H9 (cell line): ENCODE measurements at places on chromosomes 5 and 9.

GRCh38 chr9:138072161-138072842 lies 194.7 kb downstream of the CACNA1B start:
- peaks cover 3% of the 10 kb centered on the region; the same call in 1 of the 2 replicates for H3K4me1 ChIP-seq
- peaks cover 2% of the 10 kb centered on the region; the same call in 1 of the 3 replicates for H3K36me3 ChIP-seq
- no peak overlapping the region for H3K4me3 ChIP-seq
- H3K27ac ChIP-seq = no peak overlapping the region
- H3K27me3 ChIP-seq = no peaks in the 10 kb centered on the region

- no peaks in the 10 kb centered on the region for H3K27me3 ChIP-seq
- DNase-seq = no peak
- H3K27ac ChIP-seq = no peak within 1 kb of the TSS
- no peak within 1 kb of the TSS for H3K4me3 ChIP-seq
These were observed at the start of gene MUSK for GRCh38 chr9:110668570-110669167. Gene MUSK (plus strand): TSS chr9:110668791. CDS start chr9:110668905, 114 bp downstream.

- no peak for DNase-seq
- H3K4me3 ChIP-seq = no peak overlapping the region
- no peaks in the 10 kb centered on the region for H3K27me3 ChIP-seq
- H3K27ac ChIP-seq = no peak overlapping the region
These were observed 178.7 kb upstream of the FBXL17 start for GRCh38 chr5:108560581-108560980.

GRCh38 chr9:127047971-127048370 lies 74.5 kb downstream of the ANGPTL2 start:
- no peak for DNase-seq
- no peak overlapping the region for H3K27ac ChIP-seq
- H3K36me3 ChIP-seq = no peaks in the 10 kb centered on the region
- no peaks in the 10 kb centered on the region for H3K4me1 ChIP-seq

DNA sequence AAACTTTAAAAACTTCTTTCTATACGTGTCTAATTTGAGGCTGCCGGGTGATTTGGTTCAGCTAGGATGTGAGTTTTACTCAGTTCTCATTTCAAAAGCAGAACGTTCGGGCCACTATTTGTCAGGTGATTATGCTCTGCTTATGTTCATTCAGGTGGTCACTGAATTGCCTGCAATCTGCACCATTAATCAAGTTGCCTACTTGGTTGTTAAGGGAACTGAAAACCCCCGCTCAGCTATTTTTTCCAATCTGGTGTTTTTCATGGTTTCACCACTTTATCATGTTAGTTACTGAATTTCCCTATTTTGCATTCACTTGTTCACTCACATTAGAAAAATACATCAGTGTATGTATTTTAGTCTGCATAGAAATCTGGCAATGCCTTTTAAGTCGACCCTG lies 523.0 kb downstream of the CSNK1G3 start:
- no peaks in the 10 kb centered on the region for H3K36me3 ChIP-seq
- no peaks in the 10 kb centered on the region; the same call in 1 of the 2 replicates for H3K4me1 ChIP-seq
- DNase-seq = no peak
- H3K27ac ChIP-seq = no peak overlapping the region
- H3K27me3 ChIP-seq = no peaks in the 10 kb centered on the region

- H3K4me1 ChIP-seq = no peaks in the 10 kb centered on the region
- H3K27ac ChIP-seq = no peak overlapping the region
- H3K36me3 ChIP-seq = no peaks in the 10 kb centered on the region
- no peak overlapping the region for H3K4me3 ChIP-seq
These were observed 13.6 kb upstream of the LAMC3 start for GRCh38 chr9:130995086-130996011.

DNA sequence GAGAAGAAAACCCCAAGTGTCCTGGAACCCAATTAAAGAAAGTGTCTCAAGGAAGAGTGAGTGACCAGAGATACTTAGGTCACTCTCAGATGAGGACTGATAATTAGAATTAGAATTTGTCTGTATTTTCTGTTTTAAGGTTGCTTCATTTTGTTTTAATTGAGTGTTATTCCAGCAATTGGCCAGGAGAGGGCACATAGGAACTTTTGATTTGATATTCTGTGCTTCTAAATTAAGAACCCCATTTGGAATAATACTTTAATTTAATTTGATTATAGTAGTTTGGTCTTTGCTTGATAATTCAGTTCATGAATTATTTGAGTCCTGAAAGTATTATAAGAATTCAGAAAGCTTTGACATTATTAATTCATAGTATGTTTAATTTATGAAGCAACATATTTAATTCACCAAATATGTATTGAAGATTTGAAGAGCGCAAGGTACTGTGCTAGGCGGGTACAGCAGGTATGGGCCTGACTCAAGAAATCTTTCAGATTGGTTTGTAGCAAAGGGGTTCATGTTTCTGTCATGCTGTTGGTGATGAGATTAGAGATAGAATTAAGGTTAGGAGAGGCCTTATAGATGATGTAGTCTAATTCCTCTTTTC lies 4.9 kb downstream of the MRPL22 start:
- H3K4me3 ChIP-seq = no peak overlapping the region
- DNase-seq = no peak
- H3K27me3 ChIP-seq = no peaks in the 10 kb centered on the region
- no peaks in the 10 kb centered on the region for H3K4me1 ChIP-seq
- H3K36me3 ChIP-seq = no peaks in the 10 kb centered on the region
- H3K27ac ChIP-seq = no peak overlapping the region

DNA sequence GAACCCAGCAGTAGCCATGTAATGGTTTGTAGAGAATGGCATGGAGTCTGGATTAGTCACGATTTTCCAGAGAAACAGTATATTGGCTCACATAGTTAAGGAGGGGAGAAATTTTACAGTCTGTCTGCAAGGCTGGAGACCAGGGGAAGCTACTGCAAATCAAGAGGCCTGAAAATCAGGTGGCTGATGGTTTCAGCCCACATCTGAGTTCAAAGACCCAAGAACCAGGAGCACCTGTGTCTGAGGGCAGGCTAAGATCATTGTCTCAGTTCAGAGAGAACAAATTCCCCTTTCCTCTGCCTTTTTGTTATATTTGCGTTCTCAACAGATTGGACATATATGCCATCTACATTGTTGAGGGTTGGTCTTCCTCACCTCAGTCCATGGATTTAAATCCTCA lies 207.5 kb upstream of the IRX2 start:
- no peaks in the 10 kb centered on the region for H3K27me3 ChIP-seq
- H3K36me3 ChIP-seq = no peaks in the 10 kb centered on the region; the same call in 2 of the 3 replicates
- H3K4me3 ChIP-seq = no peak overlapping the region
- no peaks in the 10 kb centered on the region for H3K4me1 ChIP-seq

DNA sequence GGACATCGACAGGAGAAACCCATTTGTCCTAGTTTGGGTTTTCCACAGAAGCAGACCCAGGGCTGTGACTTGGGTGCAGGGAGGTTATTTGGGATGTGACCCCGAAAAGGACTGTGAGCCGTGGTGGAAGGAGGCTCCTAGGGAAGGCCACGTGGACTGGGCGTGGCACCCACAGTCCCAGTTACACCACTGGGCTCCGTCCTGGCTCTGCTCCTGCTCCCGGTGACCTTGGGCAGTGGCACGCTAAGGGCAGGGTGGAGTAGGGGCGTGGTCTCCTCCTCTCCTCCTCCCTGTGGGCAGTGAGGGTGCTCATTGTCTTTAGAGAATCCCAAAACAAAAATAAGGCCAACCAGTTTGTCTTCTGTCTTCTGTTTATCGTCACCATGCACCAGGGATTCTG lies 190.1 kb downstream of the GADD45G start:
- DNase-seq = no peak
- no peaks in the 10 kb centered on the region for H3K27me3 ChIP-seq
- no peaks in the 10 kb centered on the region for H3K4me1 ChIP-seq
- no peak overlapping the region for H3K27ac ChIP-seq
- no peak overlapping the region for H3K4me3 ChIP-seq
- H3K36me3 ChIP-seq = no peaks in the 10 kb centered on the region

GRCh38 chr9:78812665-78813064 lies 515.7 kb downstream of the PSAT1 start:
- H3K36me3 ChIP-seq = no peaks in the 10 kb centered on the region
- no peak overlapping the region for H3K4me3 ChIP-seq
- H3K27me3 ChIP-seq = no peaks in the 10 kb centered on the region
- H3K27ac ChIP-seq = no peak overlapping the region

DNA sequence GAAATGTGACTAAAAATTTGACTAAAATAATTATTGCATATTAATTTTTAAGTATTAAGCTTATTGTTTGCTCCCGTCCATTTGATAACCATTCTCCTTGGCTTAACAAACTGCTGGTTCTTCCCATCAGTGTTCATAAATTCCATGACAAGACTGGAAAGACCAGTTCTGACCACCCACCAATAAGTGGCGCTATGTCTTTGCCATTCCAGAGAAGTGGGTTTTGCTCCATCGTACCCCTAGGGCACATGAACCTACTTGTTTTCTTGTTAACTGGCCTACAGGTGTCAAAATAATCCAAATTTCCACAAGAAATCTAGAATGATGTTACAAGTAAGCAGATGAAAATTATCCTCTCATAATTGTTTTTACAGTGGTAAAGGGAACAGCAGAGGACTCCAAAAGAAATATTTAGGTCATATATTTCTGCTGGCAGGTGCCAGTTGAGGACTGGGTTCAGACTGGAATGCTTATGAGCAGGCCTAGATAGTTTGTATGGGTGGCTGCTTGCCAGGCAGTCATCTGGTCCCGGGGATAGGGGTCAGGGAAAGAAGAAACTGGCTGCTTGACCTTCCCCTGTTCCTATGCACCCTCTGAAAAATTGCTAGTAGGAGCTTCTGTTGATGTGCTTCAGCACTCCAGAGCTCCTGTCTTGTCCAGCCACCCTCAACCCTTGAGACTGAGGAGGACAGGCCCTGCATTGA lies 283.1 kb upstream of the ADAMTSL1 start:
- DNase-seq = peak; percentile 29
- H3K4me3 ChIP-seq = no peak overlapping the region
- no peaks in the 10 kb centered on the region for H3K4me1 ChIP-seq
- no peaks in the 10 kb centered on the region for H3K27me3 ChIP-seq

DNA sequence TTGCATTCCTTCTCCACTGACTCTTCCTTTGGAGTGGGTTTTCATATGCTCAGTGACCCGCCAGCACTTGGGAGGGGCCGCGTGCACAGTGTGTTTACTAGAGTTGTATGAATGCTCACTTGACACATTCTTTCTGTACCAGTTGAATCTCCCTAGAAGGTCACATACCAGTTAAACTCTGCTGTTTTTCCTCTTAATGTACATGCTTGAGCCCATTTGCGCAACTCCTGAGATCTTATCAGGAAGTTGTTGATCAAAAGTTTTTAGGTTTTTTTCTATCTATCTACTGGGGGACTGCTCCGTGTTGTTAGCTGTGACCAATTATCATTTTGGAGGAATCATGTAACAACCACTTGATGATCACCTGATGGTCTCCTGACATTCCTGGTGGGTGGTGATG lies 392.7 kb downstream of the CDH9 start:
- no peaks in the 10 kb centered on the region for H3K4me1 ChIP-seq
- DNase-seq = no peak
- no peak overlapping the region for H3K27ac ChIP-seq

DNA sequence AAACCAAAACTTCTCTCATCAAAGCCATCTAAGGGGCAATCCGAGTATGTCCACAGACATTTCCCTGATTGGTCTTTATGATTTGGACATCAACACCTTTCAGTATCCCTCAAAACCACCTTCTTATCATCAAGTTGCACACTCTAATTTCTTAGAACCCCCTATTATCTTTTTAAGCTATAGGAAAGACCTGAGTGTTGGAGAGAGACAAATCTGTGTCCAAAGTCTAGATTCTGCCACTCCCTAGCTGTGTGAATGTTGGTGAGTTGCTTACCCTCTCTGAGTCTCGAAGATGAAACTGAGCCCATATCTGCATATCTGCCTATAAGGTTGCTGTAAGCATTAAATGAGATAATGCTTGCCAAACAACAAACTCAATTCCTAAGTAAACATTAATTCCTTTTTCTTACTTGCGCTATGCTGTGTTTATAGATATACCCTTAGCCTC lies 159.1 kb downstream of the DOCK8 start:
- DNase-seq = no peak
- H3K4me3 ChIP-seq = no peak overlapping the region
- H3K4me1 ChIP-seq = no peaks in the 10 kb centered on the region
- H3K27me3 ChIP-seq = no peaks in the 10 kb centered on the region
- no peak overlapping the region for H3K27ac ChIP-seq

GRCh38 chr9:1604942-1605560 lies 410.1 kb upstream of the SMARCA2 start:
- no peaks in the 10 kb centered on the region for H3K36me3 ChIP-seq
- H3K27me3 ChIP-seq = no peaks in the 10 kb centered on the region
- H3K4me3 ChIP-seq = no peak overlapping the region
- H3K27ac ChIP-seq = no peak overlapping the region

DNA sequence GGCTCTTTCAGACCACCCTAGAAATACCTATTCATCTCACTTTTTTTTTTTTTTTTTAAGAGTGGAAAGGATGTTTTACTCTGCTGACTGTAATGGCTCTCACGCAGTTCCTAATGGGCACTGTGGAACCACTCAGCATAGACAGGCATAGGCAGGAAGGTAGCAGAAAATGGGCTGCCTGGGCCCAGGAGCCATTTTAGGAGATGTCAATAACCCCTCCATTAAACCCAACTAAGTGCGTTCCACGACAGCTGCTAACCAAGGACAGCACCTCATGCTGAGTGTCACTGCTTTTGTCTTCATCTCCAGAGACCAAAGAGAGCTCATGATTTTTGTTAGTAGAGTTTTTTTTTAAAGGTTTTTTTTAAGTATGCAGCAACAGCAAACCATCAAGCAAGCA lies 15.3 kb downstream of the MAP1B start:
- peaks cover 14% of the 10 kb centered on the region for H3K4me1 ChIP-seq
- H3K4me3 ChIP-seq = no peak overlapping the region
- no peaks in the 10 kb centered on the region for H3K27me3 ChIP-seq
- no peak overlapping the region for H3K27ac ChIP-seq
- H3K36me3 ChIP-seq = peaks cover 25% of the 10 kb centered on the region
- DNase-seq = no peak

- no peaks in the 10 kb centered on the region for H3K4me1 ChIP-seq
- DNase-seq = no peak
- no peaks in the 10 kb centered on the region for H3K36me3 ChIP-seq
- H3K27me3 ChIP-seq = no peaks in the 10 kb centered on the region
These were observed 50.1 kb downstream of the OXCT1 start for GRCh38 chr5:41820150-41820549.

DNA sequence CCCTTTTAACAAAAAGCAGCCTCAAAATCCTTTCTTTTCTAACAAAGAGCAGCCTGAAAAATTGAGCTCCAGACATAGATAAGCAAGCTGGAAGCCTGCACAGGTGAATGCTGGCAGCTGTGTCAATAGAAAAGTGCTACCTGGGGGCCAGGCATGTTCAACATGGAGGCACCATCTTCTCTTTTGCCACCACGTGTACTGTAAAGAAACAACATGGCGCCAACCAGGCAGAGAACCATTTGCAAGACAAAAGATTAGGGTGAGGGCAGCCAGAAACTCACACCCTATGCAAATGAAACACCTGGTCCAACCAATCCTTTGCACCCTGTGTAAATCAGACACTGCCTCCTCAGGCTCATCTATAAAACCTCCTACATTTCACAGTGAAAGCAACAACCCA lies 96.0 kb downstream of the ACTL7B start:
- no peaks in the 10 kb centered on the region for H3K27me3 ChIP-seq
- no peaks in the 10 kb centered on the region; the same call in 1 of the 2 replicates for H3K4me1 ChIP-seq
- no peaks in the 10 kb centered on the region for H3K36me3 ChIP-seq
- H3K27ac ChIP-seq = no peak overlapping the region
- no peak for DNase-seq
- no peak overlapping the region for H3K4me3 ChIP-seq

- H3K36me3 ChIP-seq = no peaks in the 10 kb centered on the region
- no peak overlapping the region for H3K4me3 ChIP-seq
- peaks cover 3% of the 10 kb centered on the region; the same call in 1 of the 2 replicates for H3K4me1 ChIP-seq
- no peaks in the 10 kb centered on the region for H3K27me3 ChIP-seq
- DNase-seq = no peak
These were observed 47.5 kb downstream of the SPATA31D1 start for GRCh38 chr9:82036086-82036485.
